ENCODE measurements at places on chromosomes 2 and 18.

- no peak for DNase-seq
These were observed 3.0 kb downstream of the SLC35F6 start for GRCh38 chr2:26767129-26767528.

DNA sequence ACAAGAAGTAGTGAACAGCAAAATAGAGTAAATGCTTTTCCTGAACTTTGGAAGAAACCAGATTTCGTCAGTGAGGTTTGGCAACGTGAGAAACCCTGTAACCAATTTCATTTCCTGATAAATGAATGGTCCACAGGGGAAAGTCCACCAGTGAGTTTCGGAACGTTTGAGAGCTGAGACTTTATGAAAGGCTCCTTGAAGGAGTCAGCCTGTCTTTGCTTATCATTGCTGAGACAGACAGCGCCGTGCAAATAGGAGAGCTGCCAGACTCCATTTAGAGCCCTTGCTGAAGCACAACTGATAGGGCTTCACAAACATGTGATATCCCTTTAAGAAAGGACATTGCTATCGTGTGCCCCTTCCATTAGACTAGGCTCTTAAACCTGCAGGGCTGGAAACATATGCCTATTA, 121.8 kb upstream of the SMAD7 start:
- no peak for DNase-seq

- no peak for DNase-seq
These were observed 83.1 kb downstream of the CCDC93 start for GRCh38 chr2:117930775-117931174.

DNA sequence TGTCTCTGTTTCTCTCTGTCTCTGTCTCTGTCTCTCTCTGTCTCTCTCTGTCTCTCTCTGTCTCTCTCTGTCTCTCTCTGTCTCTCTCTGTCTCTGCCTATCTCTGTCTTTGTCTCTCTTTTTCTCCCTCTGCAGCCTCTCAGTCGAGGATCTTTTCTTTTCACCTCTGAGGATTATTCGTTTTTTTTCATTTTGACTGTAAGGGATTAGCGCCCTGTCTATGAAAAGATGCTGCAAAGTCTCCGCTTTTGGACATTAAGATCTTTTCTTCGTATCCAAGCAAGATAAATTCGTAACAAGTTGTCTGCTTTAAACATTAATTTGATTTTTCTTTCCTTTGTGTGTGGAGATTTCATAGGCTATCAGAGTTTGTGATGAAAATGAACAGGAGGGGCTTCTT, 191.2 kb upstream of the TPO start:
- no peak for DNase-seq

DNA sequence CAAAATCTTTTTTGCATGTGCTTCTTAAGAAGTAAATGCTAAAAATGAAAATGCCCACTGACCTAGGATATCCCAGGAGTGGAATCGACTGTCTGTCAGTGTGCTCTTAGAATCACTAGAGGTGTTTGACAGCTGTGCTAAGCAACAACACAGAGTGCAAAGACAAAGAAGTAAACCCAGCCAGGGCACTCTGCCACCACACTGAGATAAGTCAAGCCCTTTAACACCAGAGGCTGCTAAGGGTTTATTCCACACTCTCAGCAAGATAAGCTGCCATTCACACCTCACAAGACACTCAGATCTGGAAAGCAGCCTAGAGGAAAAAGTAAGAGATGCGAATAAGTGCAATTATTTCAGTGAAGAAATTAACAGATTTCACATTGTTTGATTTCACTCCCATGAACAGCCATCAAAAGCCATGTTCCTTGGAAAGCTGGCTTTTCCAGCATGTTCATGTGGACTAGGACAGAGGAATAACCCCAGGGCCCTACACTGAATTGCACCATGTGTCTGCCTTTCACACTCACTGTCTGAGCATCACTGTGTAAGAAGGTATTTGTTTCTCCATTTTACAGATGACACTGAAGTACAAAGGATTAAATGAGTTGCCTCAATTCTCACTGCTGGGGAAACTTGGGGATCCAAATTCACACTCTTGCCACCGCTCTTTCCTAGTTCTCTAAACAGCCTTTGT, 6.0 kb upstream of the BMP10 start:
- no peak for DNase-seq

DNA sequence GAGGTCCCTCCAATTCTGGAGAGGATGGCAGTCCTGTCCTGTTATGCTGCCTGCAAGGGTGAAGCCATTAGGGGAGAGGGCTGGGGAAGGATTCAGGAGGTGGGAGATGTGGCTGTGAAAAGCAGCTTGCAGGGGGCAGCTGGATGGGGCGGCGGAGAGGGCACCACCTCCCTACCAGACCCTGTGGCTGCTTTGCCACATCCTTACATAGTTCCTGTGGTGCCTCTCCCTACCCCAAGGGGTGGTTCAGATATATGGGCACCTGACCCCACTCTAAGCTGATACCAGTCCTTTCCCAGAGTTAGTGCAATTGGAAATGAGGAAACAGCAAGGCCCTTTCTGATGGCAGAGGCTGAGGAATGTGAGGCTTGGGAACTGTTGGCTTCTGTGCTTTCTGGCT, 6.1 kb upstream of the ACOXL start:
- no peak for DNase-seq

- DNase-seq: no peak
These were observed 57.5 kb upstream of the ST8SIA5 start for GRCh38 chr18:46814399-46814798.

DNA sequence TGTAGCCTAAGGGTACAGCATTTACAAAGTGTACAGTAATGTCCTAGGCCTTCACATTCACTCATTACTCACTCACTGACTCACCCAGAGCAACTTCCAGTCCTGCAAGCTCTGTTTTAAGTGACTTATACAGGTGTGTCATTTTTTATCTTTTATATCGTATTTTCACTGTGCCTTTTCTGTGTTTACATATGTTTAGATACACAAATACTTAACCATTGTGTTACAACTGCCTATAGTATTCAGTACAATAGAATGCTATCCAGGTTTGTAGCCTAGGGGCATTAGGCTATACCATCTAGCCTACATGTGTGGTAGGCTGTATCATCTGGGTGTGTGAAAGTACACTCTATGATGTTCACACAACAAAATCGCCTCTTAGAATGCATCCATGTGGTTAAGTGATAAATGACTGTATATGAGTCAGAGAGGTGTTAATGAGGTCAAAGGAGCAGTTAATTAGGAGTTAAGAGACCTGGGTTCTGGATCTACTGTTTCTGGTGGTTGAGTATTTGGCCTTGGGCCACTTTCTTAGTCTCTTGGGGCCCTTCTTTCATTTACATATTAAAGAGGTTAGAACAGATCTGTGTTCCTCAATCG, 149.1 kb downstream of the GREB1L start:
- no peak for DNase-seq

DNA sequence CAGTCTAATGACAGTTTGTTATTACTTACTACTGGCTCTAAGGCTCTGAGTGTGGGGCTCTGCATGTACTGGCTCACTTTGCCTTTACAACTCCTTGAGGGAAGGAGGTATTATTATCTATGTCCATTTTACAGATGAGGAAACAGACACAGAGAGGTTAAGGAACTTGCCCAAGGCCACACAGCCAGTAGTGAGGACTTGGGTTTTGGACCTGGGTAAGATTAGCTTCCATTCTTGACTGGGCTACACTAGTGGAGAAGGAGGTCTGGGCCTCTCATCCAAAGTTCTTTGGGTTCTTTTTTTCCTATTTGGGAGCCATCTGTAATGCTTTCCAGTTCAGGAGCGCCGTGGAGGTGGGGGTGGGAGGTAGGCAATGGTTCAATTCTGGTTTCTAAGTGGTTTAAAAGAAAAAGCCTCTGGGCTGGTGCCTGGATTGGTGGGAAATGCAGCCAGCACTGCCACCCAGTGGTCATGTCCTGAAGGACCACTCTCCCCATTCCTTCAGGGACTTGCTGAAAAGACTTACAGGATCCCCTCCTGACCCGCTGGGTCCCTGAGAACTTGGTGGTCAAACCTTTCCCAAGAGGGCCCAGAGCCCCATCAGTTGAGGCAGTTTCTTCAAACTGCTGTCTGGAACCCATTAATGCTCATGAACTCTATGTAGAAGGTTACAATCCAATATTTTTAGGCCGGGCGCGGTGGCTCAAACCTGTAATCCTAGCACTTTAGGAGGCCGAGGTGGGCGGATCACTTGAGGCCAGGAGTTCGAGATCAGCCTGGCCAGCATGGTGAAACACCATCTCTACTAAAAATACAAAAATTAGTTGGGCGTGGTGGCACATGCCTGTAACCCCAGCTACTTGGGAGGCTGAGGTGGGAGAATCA, 38.6 kb upstream of the NOTO start:
- no peak for DNase-seq

DNA sequence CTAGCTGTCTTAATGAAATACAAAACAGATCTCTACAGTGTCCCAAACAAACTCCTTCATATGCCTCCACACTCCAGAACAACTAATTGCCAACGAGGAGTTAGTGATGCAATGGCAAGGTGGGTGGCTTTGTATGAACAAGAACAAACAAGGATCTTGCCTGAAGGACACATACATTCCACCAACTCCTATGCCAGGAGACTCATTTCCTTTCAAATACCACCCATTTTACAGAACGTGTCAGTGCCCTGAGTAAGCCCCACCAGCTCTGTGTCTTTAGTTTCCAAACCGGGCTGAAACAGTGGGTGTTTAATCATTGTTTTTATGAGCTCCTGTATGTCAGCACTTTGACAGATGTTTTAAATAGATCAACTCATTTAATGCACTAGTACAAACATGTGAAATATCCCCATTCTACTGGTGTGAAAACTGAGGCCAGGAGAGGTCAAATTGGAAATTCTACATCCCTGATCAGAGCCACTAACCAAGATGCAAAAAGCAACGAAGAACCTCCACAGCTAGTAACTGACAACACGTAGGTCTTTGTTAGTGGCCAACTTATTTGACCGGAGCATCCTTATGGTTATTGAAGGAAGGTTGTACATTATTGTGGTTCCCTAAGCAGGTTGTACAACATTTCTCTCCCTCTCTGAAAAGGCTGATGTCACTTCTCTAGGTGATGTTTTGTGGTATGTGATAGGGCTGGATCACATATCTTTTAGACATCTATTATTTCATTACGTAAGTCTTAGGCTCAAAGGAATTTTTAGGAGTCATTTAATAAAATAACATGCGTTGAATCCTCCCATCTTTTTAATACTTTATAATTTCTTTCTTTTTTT, 534.9 kb upstream of the TNP1 start:
- no peak for DNase-seq

GRCh38 chr18:24031916-24032315, 17.4 kb downstream of the TTC39C start:
- no peak for DNase-seq

DNA sequence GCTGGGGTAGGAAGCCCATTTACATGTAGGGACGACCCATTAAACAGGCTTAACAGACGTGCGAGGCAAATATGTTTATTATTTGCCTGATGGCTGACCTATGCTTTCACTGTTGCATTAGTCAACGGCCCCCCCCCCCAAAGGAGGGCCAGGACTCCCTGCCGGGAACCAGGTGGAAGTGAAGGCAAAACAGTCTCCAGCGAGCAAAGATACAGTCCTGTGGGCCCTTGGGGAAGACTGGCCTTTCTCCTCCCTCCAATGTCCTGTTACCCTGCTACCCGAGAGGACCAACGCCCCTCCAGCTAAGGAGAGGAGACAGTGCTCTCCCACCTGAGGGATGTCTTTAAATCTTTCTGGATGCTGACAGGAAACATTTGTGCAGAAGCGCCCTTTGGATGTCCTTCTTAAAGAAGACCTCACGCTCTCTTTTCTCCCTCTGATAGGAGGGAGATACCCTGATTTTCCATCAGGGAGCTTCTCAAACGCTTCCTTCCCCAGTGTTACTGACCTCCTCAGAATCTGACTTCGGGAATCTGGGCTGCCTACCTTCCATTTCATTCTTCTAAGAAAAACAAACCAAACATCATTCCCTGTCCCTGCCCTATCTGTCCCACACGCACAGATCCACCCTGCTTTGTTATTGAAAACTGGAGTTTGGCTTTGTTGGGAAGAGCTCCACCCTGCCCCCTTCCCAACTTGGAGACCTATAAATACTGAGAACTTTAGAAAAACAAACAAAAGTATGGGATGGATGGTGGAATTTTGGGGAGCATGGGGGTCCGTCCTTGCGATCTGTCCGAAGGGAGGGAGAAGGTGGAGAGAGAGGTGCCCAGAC, 135.9 kb upstream of the SIX3 start:
- no peak for DNase-seq

GRCh38 chr2:27212626-27213471, 781 bp upstream of the SLC5A6 start:
- no peak for DNase-seq

GRCh38 chr2:127508631-127509034, 17.7 kb downstream of the IWS1 start:
- no peak for DNase-seq

DNA sequence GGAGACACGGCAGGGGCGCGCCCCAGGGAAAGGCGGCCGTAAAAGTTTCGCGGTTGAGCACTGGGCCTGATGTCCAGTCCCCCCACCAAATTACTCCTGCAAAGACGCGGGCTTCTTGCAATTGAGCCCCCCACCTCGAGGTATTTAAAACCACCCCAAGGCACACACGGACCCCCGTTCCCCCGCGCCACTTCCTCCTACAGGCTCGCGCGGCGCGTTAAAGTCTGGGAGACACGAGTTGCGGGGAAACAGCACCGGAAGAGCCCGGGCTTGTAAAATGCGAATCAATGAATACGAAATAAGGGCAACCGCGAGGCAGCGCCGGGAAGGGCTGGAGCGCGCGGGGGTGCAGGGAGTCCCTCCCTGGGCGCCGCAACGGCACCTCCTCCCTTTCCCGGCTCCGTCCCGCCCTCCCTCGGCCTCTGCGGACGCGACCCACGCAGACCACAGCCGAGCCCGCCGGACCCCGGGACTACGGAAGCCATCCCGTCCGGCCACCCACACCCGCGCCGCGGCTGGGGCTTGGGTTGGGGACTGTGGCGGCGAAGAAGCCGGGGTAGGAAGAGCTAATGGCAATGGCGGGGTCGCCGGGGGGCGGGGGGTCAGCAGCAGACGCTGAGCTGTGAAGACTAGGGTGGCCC, 918 bp upstream of the NETO1 start:
- peak; percentile 4 for DNase-seq

DNA sequence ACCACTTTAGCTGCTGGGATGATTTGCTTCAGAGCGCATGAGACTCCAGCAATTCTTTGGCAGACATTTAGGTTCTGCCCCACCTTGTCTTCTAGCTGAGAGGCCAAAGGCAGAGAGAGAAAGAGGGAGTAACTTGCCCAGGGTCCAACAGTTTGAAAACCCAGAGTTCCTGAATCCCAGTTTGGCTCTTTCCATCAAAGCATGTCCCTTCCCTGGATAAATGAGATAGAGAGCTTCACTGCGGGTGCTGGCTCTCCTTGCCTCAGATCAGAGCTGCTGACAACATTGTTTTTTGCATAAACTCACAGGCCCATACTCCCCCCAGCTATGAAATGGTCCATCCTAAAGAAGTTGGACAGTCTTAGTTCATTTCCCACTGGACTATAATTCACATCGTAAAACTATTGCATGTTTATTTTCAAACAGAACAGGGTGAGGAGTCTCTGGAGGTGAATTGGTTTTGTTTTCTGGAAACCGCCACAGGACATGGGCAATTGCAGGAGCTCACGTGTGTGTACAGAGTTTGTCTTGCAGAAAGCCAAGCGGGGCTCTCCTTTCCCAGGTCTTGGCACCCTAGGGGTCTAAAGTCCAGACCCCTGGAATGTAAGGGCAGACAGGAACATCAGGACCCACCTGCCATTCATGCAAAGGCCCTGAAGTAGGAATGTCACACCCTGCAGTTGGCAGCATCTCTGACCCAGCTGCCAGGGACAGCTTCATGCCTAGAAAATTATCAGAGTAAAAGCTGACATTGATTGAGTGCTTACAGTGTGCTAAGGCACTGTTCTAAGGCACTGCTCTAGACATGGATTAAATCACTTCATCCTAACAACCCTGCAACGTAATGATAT, 25.0 kb upstream of the SLC14A2 start:
- DNase-seq: no peak

Data from activated gamma-delta T cell (primary cell).